Karpas-422 (cell line): ENCODE measurements at places on chromosomes 16 and 17. TPM values are rescaled to one million over a fixed set of nuclear protein-coding genes. Genes with fewer than 3 reads are reported as not detected.
A peak's percentile ranks its signal among the peaks of the same experiment; 100 is the strongest.

The CCL8 gene
- total RNA-seq, result not detected in 2 replicates

GRCh38 chr17:57283203-57283971 is 27.1 kb downstream of the MSI2 start:
- no peak overlapping the region for H3K4me3 ChIP-seq
- no peak overlapping the region for H3K27ac ChIP-seq
- DNase-seq, result no peak
- H3K36me3 ChIP-seq, result peaks cover 63% of the 10 kb centered on the region; the same call in 1 of the 2 replicates
- H3K4me1 ChIP-seq, result peaks cover 66% of the 10 kb centered on the region

The MGAT5B gene
- not detected in 2 replicates for total RNA-seq

- no peaks in the 10 kb centered on the region for H3K4me1 ChIP-seq
- no peaks in the 10 kb centered on the region for H3K27me3 ChIP-seq
- no peak for DNase-seq
- H3K4me3 ChIP-seq, result no peak overlapping the region
- H3K27ac ChIP-seq, result no peak overlapping the region
These were observed 8.5 kb downstream of the DNAJA3 start for GRCh38 chr16:4433914-4434787.

The ADCY9 gene
- 0.11 and 0.14 TPM in 2 replicates for total RNA-seq

The GP1BA gene
- total RNA-seq, result not detected in 2 replicates

The MT1X gene
- 238 and 374 TPM in 2 replicates for total RNA-seq

- no peaks in the 10 kb centered on the region for H3K27me3 ChIP-seq
- peaks cover 8% of the 10 kb centered on the region for H3K36me3 ChIP-seq
- no peak for DNase-seq
- H3K27ac ChIP-seq, result no peak overlapping the region; the same call in 1 of the 2 replicates
These were observed 1.9 kb downstream of the RAD51C start for GRCh38 chr17:58694302-58694701.

The XYLT1 gene
- 11.8 and 12.2 TPM in 2 replicates for total RNA-seq

- no peaks in the 10 kb centered on the region for H3K36me3 ChIP-seq
- H3K27me3 ChIP-seq, result 0 out of 2 replicates have a peak, but pooled peaks cover 2% of the 10 kb centered on the region
- no peaks in the 10 kb centered on the region for H3K4me1 ChIP-seq
These were observed 41.4 kb upstream of the ANKFN1 start for GRCh38 chr17:56111706-56112485.

DNA sequence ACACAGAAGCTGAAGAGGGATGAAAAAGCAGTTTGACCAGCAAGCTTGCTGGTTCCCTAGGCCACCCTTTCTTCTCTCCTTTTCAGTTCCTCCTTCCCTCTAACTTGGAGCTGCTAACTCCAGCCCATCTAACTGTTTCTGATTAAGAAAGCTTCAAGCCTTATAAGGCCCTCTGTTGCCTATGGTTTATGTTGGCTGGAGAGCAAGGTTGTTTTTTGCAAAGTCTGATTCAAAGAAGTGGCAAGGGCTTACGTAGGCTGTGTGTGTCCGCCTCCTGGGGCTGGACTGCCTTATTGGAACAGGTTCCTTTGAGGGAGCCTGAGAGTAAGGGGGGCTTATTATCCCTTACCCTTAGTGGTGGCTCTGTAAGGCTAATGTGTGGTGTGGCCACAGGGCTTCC is 7.1 kb downstream of the AKAP1 start:
- H3K4me3 ChIP-seq, result no peak overlapping the region
- no peak overlapping the region for H3K27ac ChIP-seq
- no peaks in the 10 kb centered on the region for H3K36me3 ChIP-seq
- H3K4me1 ChIP-seq, result peaks cover 48% of the 10 kb centered on the region
- no peaks in the 10 kb centered on the region for H3K27me3 ChIP-seq

GRCh38 chr16:85062323-85062722 is 34.7 kb downstream of the KIAA0513 start:
- H3K4me1 ChIP-seq, result peaks cover 14% of the 10 kb centered on the region
- no peaks in the 10 kb centered on the region for H3K27me3 ChIP-seq
- no peak for DNase-seq
- no peak overlapping the region for H3K4me3 ChIP-seq
- no peaks in the 10 kb centered on the region for H3K36me3 ChIP-seq

DNA sequence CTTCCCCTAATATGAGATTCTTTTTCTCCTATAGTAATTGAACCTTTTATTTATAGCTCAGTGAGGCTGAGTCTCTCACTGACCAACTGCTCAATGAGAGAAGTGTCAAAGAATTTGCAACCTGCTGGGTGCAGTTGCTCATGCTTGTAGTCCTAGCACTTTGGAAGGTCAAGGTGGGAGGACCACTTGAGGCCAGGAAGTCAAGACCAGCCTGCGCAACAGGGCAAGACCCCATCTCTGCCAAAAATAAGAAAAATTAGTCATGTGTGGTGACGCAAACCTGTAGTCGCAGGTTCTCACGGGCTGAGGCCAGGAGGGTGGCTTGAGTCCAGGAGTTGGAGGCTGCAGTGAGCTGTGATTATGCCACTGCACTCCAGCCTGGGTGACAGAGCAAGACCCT is 30.9 kb upstream of the CRYBA1 start:
- H3K4me3 ChIP-seq, result no peak overlapping the region
- no peaks in the 10 kb centered on the region for H3K36me3 ChIP-seq
- H3K27ac ChIP-seq, result no peak overlapping the region
- no peaks in the 10 kb centered on the region for H3K27me3 ChIP-seq
- no peak for DNase-seq

GRCh38 chr16:23134274-23134673 is 15.0 kb downstream of the USP31 start:
- no peaks in the 10 kb centered on the region for H3K27me3 ChIP-seq
- no peaks in the 10 kb centered on the region for H3K4me1 ChIP-seq
- no peaks in the 10 kb centered on the region for H3K36me3 ChIP-seq
- no peak overlapping the region for H3K4me3 ChIP-seq
- DNase-seq, result no peak

GRCh38 chr16:4593086-4593485 is 21.6 kb downstream of the UBALD1 start:
- no peaks in the 10 kb centered on the region for H3K4me1 ChIP-seq
- H3K27ac ChIP-seq, result no peak overlapping the region
- no peak for DNase-seq
- H3K4me3 ChIP-seq, result no peak overlapping the region

The ITGAL gene
- 0.07 and 0.51 TPM in 2 replicates for total RNA-seq

DNA sequence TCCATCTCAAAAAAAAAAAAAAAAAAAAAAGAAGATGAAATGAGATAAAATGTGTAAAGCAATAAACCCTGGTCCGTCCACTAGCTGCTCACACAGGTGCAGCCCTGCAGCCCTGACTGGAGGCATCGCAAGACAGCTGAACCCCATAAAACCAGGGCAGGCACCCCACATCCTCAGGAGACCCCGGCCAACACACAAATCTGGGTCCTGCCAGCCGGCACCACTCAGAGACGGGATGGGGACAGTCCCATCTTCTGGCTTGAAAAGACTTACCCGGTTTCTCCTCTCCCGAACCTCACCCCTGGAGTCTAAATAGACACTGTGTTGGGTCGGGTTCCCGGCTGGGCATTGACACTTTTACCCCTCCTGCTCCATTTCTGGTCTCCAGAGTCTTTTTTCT is 52.7 kb upstream of the TNRC6C start:
- no peaks in the 10 kb centered on the region for H3K4me1 ChIP-seq
- no peak for DNase-seq
- H3K27ac ChIP-seq, result no peak overlapping the region
- no peak overlapping the region for H3K4me3 ChIP-seq
- no peaks in the 10 kb centered on the region for H3K36me3 ChIP-seq

DNA sequence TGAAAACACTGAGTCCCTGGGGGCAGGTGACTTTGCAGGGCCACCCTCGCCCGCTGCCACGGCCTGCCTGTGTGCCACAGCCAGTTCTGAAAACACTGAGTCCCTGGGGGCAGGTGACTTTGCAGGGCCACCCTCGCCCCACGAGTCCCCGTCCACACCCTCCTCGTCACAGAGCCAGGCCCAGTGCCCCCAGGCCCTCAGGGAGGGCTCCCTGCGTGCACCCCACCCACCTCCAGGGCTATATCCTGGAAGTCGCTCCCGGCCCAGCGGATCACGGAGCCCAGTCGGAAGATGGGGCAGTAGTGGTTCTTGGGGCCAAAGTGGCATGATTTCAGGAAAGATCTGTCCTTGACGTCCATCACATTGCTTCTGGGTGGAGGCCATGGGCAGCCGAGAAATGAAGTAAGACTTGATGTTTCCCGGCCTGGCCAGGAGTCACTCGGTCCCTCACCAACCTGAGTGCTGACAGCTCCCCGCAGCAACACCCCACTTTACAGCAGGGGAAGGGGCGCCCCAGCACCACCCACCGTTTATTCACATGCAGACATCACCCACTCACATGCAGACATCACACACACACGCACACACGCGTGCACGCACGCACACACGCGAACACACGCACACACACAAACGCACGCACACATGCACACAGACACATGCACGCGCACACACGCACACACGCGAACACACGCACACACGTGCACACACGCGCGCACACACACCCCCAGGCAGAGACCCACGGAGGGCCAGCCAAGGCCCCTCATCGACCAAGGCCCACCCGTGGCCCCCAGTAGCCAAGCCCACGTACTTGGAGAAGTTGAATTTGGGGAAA is 6.5 kb downstream of the P2RX5 start:
- H3K27me3 ChIP-seq, result no peaks in the 10 kb centered on the region
- no peak for DNase-seq
- peak overlapping the region; percentile 90 for H3K27ac ChIP-seq
- no peak overlapping the region for H3K4me3 ChIP-seq
- H3K4me1 ChIP-seq, result peaks cover 68% of the 10 kb centered on the region
- no peaks in the 10 kb centered on the region for H3K36me3 ChIP-seq

- no peak for DNase-seq
- no peaks in the 10 kb centered on the region for H3K4me1 ChIP-seq
These were observed 81.1 kb downstream of the RGS9 start for GRCh38 chr17:65218261-65218660.

DNA sequence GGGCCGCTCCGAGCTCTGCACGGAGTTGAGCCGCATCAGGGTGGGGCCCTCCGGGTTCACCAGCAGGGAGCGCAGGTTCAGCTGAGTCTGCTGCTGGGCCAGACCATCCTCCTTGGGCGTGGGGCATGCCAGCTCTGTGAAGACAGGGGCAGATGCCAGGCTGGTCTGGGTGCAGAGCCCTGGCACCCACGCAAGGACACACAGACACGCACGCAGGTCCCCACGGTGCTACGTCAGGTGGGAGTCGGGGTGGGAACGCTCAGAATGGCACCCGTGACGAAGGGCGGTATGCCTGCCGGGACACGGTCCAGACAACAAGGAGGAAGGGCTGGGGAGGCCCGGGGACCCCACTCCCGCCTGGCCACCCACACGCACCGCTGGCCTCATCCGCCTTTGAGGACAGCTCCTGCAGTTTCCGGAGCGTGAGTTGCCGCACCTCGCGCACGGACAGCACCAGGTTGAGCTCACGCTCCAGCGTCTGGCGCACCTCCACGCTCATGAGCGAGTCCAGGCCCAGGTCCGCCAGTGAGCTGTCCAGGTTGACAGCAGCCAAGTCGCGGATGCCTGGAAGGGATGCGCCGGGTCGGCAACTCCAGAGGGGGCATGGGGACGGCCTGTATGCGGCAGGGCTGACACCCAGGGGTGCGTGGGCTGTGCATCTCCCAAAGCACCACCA is 15.3 kb upstream of the DUS1L start:
- no peak overlapping the region for H3K4me3 ChIP-seq
- no peak overlapping the region for H3K27ac ChIP-seq
- H3K4me1 ChIP-seq, result peaks cover 2% of the 10 kb centered on the region; the same call in 1 of the 2 replicates
- DNase-seq, result no peak
- no peaks in the 10 kb centered on the region for H3K27me3 ChIP-seq

DNA sequence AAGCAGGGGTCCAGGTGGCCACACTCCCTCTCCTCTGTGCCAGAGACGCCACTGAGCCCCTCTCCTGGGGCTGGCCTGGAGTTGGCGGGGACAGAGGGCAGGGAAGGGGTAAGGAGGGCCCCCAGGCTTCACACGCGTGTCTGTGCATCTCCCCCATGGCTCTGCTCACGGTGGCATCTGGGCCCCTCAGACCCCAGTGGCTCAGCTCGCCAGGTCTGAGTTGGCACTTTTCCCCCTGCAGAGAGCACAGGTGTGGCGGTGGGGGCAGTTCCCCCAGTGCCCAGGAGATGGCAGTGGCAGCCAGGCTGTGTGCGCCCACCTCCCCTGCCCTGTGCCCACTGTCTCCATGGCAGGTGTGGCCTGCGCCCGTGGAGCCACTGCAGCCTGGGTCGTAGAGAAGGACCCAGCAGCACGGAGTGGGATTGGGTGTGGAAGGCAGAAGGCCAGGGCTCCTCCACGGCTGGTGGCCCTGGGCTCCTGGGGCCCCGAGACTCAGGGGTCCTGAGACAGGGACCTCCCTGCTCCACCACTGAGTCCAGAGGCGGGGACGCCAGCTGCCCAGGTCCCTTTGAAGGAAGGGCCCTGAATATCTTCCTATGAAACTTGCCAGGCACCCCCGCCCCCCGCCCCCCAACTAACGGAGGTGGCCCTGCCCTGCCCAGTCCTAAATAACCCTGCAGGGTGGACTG is 4.3 kb upstream of the APRT start:
- peak; percentile 88 for DNase-seq
- no peaks in the 10 kb centered on the region for H3K27me3 ChIP-seq
- no peak overlapping the region for H3K4me3 ChIP-seq
- H3K27ac ChIP-seq, result no peak overlapping the region

The MYH8 gene
- total RNA-seq, result not detected in 2 replicates

DNA sequence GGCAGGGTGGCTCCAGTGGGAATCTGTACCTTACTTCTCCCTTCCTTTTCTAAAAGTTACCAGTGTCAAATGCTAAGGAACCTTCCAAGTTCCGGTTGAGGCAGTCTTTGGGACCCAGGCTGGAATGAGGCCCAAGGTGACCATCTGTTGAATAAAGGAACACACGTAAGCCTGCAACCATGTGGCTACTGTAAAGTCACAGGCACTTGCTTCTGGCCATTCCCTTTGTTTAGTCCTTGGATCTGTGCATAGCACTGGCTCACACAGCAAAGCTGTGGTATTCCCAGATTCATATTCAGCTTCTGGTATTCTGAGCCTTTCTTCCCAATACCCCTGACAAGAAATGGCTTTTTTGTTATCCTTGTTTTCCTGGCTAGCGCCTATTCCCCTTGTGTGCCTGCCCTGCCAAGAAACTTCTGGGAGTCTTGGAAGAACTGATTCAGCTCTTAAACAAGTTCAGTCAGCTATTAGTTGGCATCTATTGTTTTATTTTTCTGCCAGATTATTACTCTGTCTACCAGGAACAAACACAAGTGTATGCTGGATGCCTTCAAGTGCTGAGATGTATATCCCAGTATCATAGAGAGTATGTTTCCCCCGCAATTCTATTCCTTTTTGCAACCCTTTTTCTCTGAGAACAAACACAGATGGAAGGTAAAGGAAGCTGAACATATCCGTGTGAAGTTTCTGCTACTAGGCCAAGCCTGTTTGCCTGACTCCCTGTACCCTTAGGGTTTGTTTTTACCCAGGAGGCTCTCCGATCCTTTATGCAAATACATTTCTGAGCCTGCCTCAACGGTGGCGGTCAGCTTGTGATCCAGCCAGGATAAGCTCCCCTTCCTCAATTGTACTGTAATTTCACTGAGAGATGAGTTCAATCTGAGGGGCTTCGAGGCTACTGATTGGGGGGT is 13.2 kb downstream of the TMEM238L start:
- no peaks in the 10 kb centered on the region for H3K36me3 ChIP-seq
- peak; percentile 28 for DNase-seq

- DNase-seq, result no peak
- H3K36me3 ChIP-seq, result no peaks in the 10 kb centered on the region
- peaks cover 29% of the 10 kb centered on the region for H3K4me1 ChIP-seq
- H3K27ac ChIP-seq, result no peak overlapping the region
- peak overlapping the region; percentile 71 for H3K4me3 ChIP-seq
These were observed 910 bp downstream of the WBP2 start for GRCh38 chr17:75854101-75854748.

- DNase-seq, result no peak
- H3K4me3 ChIP-seq, result no peak overlapping the region
- H3K27me3 ChIP-seq, result no peaks in the 10 kb centered on the region
- no peak overlapping the region for H3K27ac ChIP-seq
These were observed 57.0 kb downstream of the USP31 start for GRCh38 chr16:23092072-23092800.

The MEFV gene
- not detected in 2 replicates for total RNA-seq
